ENCODE measurements at places on chromosomes 13 and 19.
A peak's percentile ranks its signal among the peaks of the same experiment; 100 is the strongest.

DNA sequence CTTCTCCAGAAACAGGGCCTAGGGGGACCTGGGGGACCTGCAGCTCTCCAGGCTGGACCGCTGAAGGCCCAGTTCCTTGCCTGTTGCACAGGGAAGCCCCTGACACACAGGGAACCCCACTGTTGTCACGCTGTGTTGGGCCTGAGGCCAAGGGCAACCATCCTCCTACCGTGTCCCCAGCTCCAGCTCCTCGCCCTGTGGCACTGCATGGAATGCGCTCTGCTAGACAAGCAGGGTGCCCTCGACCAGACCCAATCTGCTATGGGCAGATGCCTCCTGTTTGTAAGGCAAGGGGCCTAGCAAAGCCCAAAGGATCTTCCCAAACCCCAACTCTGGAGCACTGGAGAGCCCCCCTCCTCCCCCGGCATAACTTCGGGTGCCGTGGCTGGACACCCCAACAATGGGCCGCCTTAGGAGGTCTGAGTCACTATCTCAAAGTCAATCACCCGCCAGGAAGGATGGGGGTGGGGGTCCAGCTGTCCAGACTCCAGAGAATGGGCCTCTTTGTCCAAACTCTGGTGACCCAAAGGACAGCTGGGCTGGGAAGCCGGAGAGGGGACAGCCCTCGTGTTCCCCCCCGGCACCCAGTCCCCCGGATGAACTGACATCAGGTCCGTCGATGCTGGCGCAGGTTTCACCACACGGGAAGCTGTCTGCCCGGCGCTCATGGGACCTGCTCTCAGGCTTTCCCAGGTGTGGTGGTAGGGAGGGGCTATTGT is 3.7 kb downstream of the BRSK1 start:
- peak; percentile 82 for DNase-seq

DNA sequence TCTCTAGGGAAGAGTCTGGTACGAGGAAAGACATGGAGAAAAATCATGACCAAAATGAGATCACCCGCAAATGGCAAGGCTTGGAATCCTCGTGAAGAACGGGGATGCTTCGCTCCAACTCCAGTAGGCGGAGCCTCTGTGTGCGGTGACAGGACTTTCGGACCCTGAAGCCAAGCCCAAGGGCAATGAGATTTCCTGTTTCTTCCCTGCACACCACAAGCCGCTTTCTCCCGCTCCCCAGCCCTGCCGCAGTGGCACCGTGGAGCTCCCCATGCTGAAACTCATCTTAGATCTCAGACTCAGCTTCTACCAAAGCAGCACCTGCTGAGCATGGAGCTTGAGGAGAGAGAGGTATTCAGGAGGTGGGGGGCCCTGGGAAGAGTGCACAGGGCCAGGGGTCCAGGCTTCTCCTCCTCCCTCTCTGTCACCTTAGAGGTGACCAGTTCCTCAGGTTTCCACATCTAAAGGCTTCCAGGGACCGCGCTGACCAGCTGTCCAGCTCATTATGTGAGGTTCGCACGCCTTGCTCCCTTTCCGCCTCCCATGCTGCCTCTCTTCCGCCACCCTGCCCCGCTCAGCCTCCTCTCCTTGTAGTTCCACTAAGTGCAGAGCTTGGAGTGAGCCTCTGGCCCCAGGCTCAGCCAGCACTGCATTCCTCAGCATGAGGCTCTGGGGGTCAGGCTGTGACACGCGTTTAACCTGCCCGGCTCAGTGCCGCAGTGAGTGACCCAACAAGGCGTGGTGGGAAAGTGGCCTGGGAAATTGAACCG is 153.8 kb upstream of the SOX1 start:
- DNase-seq, result no peak

- DNase-seq, result no peak
These were observed 1.8 kb downstream of the DACH1 start for GRCh38 chr13:71864986-71865873.

DNA sequence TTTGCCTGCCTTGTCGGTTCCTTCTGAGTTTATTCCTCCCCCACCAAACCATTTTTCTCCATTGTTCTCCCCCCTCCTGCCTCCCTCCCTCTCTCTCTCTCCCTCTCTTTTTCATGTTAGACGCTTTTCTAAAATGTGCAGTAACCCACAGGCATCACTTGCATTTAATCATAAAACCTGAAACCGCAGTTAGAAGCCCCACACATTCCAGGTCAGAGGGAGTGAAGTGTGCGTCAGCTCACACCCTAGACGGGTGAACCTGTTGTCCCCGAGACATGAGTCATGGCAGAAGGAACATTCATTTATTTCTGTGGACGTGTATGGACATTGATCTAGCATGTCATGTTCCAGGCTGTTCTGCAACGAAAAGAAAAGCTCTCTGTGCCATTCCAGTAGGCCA is 19.9 kb downstream of the ONECUT3 start:
- DNase-seq, result no peak

- DNase-seq, result no peak
These were observed 18.2 kb downstream of the LRRC4B start for GRCh38 chr19:50549927-50550593.

DNA sequence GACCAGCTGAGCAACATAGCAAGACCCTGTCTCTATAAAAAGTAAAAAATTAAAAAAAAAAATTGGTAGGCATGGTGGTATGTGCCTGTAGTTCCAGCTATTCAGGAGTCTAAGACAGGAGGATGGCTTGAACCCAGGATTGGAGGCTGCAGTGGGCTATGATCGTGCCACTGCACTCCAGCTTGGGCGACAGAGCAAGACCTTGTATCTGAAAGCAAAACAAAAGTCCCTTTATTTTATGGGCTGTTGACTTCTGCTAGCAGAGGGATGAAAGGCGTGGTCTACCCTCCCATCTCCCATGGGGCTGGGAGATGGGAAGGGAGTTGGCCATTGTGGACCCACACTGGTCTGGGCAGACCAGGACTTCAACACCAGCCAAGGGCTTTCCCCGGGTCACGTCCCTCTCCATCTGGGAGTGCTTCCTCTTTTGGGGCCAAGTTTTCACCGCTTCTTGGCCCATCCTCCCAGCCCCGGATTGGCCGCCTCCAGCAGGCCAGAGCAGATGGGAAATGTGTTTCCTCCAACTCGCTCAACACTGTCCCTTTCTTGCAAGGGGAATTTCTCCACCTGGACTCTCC is 2.2 kb upstream of the TNFSF9 start:
- peak; percentile 65 for DNase-seq

DNA sequence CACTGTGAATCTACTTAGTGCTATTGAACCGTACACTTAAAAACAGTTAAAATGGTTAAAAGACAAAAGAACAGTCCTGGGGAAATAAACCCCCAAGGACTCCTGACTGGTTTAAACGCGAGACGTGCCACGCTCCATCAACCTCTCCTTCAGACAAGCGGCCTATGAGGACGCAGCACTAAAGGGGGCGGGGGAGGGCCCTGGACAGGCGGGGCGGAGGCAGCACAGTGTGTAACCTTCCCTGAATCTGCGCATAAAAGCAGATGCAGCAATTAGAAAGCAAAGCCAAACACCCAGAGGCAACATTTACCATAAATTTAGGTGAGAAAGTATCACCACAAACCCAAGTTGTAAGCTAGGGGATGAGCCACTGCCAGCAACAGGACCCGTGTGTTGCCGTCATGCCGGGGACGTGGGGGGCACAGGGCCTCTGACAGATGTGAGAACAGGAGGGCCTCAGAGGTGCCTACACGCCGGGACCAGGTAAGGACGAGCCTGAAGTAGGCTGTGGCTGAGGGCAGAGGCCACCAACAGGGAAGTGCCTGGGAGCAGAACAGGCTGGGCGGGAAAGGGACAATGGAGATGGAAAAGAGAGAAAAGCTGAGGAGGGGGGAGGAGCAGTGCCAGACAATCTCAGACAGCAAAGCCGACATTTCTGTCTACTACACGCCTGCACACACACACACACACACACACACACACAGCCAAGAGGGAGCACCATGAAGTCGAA is 15.3 kb upstream of the ADPRHL1 start:
- DNase-seq, result no peak

DNA sequence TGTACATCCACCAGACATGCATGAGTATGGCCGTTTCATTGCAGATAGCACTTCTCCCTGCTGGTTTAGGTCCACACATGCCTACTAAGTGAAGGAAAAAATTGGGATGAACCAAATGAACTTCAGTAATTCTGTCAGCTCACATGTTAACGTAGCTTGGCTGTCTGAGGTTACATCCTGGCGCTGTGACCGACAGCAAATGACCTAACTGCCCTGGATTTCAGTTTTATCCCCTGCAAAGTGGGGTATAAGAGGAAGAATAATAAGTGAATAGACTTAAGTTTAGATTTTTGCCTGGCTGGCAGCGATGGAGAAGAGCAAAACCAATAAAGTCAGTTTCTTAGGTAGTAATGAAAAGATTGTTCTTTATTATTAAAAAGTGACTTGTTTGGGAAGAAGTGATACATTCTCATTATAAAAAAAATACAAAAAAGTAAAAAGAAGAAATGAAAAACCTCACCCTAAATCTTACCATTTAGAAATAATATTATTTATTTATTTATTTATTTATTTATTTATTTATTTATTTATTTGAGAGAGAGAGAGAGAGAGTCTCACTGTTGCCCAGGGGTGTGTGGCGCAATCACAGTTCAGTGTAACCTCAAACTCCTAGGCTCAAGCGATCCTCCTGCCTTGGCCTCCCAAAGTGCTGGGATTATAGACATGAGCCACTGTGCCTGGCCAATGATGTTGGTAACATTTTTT is 4.2 kb upstream of the RNF113B start:
- no peak for DNase-seq

DNA sequence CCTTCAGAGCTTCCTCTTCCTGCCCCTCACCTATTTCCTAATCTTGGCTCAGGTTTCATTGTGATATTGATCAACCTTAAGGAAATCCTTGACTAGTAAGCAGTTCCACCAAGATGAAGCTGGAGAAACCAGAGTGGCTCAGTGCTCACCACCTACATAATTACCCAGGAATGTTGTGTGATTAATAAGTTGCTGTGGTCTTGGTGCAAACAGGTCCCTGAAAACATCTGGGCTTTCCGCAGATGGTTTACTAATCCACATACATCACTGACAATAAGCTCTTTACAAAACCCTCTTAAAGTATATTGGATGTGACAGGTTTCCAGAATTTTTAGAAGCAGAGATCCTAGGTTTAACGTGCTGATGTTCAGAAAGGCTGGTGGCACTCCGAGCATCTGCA is 8.6 kb upstream of the SERP2 start:
- DNase-seq, result no peak

DNA sequence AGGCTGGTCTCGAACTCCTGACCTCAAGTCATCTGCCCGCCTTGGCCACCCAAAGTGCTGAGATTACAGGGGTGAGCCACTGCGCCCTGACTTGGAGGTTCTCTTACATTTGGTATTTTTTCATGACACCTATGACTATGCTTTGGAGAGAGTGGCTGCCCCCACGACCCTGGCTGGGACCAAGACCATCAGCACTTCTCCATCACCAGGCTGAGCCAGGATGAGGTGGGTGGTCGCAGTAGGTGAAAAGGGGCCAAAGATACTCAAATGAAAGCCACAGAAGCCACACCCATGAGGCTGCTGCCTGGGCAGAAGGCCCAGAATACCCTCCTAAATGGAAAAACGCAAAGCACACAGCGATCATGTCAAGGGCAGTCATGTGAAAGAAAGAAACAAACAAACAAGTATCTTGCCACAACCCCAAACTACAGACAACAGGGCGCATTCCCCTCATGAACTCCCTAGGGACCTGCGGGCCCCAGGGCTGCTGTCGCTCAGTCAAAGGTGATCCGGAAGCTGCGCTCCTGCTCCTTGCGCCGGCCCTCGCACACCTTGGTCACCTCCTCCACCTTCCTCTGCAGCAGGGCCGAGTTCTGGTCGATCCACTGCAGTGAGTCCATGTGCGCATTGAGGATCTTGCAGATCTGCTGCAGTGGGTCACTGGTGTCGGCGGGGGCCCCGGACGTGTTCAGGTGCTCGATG is 11.2 kb upstream of the IL4I1 start:
- no peak for DNase-seq

- DNase-seq, result no peak
These were observed 2.8 kb downstream of the PALM3 start for GRCh38 chr19:14059093-14059480.

DNA sequence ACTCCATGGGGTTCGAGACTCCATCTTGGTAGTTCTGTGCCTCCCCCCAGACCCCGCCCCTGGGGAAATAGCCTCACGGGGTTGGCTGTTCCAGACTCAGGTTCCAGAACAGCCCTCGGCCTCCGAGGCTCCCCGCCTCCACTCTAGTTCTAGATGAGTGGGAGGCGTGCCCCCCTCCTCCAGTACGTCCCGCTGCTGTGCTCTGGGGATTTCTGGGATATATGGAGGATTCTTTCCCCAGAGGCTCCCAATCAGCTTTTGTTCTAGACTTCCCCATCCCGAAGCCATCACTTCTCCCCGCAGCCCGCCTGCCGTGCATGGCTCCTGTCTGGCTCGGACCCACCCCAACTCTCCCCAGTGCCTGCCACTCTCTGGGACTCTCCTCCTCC is 1.9 kb upstream of the CACNG7 start:
- no peak for DNase-seq

DNA sequence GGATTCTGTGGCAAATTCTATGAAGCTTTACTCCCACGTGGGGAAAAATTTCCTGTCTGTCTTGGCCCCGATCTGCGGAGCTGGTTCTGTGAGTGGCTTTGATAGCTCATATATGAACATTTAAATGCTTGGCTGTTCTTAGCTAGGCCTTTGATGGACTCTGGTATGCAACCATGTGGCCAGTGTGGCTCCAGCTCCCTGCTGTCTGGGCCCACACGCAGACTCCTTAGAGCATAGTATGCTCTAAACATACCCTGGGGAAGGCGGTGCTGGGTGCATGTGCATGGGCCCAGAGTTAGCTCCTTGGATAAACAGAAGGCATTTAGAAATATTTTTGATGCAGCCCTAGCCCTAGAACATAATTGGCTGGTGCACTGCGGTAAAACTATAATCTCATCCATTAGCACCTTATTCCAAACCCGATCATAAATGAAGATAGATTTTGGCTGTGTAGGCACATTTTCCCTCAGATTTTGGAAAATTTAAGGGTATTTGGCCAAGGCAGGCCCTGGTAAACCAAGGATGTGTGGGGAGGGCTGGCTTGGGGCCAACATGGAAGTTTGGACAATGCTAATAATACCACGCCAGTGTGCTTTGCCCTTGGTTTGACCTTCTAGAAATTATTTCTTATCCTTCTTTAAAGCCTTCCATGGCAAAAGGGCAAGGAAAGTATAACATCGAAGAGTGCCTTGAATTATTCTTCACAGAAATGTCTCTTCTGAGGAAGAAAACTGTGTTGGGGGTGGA is 153.5 kb downstream of the LMO7 start:
- peak; percentile 44 for DNase-seq

DNA sequence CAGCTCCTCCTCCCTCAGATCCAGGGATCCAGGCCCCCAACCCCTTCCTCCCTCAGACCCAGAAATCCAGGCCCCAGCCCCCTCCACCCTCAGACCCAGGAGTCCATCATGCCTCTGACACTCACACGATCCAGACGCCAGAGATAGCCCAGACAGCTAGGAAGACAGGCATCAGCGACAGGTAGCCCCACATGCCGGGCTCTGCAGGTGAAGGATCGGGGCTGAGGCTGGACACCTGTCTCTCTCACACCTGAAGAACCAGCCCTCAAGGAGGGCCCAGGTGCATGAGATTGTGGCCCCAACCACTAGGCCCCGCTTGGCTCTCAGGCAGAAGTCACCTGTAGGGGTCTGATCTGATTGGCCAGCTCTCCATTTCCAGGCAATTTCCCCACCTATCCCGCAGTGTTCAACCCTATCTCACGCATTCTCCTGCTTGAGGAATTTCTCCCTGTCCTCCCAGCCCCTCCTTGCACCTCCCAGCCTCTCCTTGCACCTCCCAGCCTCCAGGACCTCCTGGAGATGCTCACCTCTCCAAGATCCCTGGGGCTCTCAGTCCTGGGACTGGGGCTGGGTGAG is 4.2 kb downstream of the TMEM150B start:
- no peak for DNase-seq

- DNase-seq, result no peak
These were observed 22.2 kb downstream of the F2RL3 start for GRCh38 chr19:16911046-16911445.

GRCh38 chr13:41691274-41691673 is 233.9 kb downstream of the RGCC start:
- no peak for DNase-seq

Data from posterior cingulate gyrus (tissue), 11 donors.